Left cardiac atrium (tissue), 4 donors: ENCODE measurements at places on chromosomes 16 and 17. TPM values are rescaled to one million over a fixed set of nuclear protein-coding genes. Genes with fewer than 3 reads are reported as not detected.

The RNF151 gene
- not detected for total RNA-seq

The NPB gene
- total RNA-seq = 0.24 TPM

The CD300H gene
- not detected for total RNA-seq

The DRC3 gene
- 2.0 TPM for total RNA-seq

The PRAC1 gene
- total RNA-seq = not detected

The FLOT2 gene
- 89.9 TPM for total RNA-seq

The MYOCD gene
- total RNA-seq = 36.0 TPM

The MMP25 gene
- 1.5 TPM for total RNA-seq

The TBC1D3B gene
- total RNA-seq = 3.9 TPM

The PCYT2 gene
- 22.2 TPM for total RNA-seq

DNA sequence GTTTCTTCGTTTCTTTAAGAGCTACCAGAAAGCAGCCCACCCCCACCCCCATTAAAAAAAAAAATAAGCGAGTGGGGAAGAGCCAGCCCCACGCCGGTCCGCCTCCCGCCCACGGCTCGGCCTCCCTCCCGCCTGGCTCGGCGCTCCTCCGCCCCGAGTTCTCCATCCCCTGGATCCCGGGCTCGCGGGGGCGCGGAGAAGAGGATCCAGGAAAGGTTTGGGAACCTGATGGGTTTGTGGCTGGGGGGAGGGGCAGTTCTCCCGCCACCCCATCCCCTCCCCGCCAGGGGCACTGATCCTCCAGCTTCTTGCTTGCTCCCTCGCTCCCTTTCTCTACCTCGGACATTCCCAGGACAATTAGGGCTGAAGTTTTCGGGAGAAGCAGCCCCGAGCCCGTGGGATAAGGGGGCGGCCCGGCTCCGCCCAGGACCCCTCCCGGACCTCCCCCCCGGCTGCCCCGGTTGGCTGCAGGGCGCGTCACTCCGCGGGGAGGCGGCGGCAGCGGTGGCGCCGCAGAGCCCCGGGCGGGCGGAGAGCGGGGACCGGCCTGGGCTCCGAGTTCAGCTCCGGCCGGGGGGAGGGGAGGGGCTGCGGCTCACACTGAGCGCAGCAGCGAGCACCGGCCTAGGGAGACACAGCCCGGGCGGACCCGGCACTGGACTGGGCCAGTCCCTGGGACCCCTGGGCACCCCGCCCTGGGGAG lies 1.0 kb upstream of the SALL1 start:
- DNase-seq = peak; percentile 84

DNA sequence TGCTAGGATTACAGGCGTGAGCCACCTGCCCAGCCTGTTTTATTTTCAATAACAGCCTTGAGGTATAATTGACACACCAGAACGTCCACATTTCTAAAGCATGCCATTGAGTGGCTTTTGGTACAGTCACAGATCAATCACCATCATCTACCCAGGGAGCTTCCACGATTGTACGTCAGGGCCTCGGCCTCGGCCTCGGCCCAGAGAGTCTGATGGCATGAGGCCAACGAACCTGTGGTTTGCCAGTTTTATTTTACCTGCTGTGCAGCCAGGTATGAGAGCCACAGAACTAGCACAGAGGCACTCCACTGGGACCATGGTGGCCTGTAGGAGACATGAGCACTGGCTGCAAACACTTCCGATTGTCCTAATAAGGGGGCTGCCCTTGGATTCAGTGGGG lies 8.3 kb downstream of the UBALD1 start:
- no peak for DNase-seq

GRCh38 chr17:48374650-48375230 lies 55.3 kb downstream of the SKAP1 start:
- DNase-seq = no peak

DNA sequence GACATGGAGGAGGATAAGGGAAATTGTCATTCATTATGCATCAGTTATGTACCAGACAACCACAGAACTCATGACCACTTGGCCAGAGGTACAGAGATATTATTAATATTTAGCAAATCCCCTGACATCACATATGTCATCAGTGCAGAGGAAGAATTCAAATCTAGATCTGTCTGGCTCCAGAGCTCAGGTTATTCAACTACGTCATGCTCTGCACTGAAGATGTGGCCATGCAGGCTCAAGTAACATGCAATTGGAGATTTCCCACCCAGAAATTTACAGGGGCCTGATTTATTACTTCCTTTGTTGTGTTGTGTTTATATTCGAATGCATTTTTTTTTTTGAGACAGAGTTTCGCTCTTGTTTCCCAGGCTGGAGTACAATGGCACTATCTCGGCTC lies 224.3 kb downstream of the HS3ST4 start:
- DNase-seq = no peak

GRCh38 chr17:13495423-13495822 lies 106.3 kb downstream of the HS3ST3A1 start:
- no peak for DNase-seq

DNA sequence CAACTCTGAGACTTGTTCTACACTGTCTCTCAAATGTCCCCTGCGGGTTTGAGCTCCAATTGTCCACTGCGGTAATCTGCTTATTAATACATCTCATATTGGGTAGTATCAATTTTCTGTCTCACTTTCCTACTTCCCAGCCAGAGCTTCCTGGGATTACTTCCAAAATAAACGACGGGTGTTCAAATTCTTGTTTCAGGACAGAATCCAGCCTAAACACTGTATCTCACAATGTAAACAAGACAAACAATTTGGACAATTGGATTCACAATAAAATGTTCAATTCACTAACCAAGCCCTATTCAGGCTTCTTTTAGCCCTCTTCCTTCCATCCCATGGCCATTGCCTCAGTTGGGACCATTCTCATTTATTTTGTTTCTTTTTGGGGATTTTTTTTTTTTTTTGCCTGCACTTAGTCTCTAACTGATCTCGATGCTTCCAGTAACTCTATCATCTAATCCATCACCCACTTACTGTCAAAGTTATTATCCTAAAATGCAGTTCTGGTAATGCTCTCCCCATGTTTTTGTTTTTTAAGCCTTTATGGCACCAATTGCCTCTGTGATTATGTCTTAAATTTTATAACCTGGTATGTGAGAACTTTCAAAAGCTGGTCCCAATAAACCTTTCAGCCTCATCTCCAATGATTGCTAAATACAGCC lies 2.0 kb upstream of the VAT1L start:
- DNase-seq = no peak

GRCh38 chr17:38658741-38659345 lies 15.9 kb downstream of the EPOP start:
- DNase-seq = peak; percentile 32

GRCh38 chr16:60107437-60107836 lies 1373.3 kb upstream of the GOT2 start:
- DNase-seq = no peak

DNA sequence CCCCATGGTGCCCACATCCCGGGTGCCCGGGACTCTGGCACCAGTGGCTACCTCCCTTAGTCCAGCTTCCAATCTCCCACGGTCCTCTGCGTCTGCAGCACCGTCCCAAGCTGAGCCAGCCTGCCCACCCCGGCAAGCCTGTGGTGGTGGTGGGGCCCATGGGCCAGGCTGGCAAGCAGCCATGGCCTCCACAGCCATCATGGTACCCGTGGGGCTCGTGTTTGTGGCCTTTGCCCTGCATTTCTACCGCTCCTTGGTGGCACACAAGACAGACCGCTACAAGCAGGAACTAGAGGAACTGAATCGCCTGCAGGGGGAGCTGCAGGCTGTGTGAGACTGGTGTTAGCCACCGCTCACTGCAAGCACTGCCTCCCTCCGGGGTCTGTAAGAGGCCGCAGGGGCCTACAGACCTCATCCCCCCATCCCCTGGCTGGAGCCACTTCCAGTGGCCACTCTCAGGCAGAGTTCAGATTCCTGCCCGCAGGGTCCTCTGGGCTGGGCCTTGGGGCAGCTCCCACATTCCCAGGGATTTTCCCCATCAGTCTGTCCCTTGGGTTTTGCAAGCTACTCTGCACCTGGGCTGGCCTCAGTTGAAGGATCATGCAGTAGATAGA lies 3.9 kb upstream of the SETD1A start:
- peak; percentile 73 for DNase-seq

GRCh38 chr16:23771027-23771426 lies 16.2 kb downstream of the CHP2 start:
- DNase-seq = no peak

GRCh38 chr16:88628512-88628974 lies 9.8 kb upstream of the IL17C start:
- DNase-seq = peak; percentile 58

- DNase-seq = no peak
These were observed 41.3 kb downstream of the USP31 start for GRCh38 chr16:23107936-23108335.

DNA sequence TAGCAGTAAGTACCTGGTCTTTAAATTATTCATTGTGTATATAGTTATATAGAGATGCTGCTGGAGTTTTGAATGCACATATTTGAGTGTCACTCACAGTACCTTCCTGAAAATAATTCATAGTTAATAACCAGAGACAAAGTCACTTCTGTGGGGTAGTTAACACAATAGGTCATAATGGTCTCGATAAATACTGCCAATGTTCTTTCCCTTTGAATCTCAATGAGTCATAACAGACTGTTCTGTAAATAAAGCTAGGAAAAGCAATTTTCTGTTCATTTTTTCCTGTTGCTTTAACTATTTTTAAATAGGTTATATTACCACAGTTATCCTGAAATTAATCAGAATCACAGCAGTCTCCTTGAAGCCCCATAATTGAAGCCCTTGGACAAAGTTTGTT lies 87.2 kb downstream of the MAP2K4 start:
- DNase-seq = no peak

GRCh38 chr16:56310690-56311089 lies 114.7 kb downstream of the AMFR start:
- no peak for DNase-seq

GRCh38 chr16:1460602-1461138 lies 14.2 kb downstream of the CLCN7 start:
- DNase-seq = no peak

DNA sequence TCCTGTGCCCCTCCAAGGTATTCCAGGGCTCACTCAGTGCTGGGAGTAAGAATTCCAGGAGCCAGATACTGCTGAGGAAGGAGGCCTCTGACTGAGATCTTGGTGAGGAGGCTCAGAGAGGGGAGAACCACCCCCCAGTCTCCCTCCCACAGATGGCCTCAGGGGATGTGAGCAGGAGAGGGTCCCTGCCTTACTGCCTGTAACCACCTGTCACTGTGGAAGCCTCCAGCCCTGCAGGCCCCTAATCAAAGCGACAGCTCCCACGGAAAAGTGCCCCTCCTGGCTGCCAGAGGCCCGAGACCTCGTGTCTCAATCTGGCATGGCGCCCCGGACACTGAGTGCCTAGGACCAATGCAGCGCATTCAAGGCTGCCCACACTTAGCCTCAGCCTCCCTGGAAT lies 7.7 kb upstream of the C17orf113 start:
- no peak for DNase-seq

DNA sequence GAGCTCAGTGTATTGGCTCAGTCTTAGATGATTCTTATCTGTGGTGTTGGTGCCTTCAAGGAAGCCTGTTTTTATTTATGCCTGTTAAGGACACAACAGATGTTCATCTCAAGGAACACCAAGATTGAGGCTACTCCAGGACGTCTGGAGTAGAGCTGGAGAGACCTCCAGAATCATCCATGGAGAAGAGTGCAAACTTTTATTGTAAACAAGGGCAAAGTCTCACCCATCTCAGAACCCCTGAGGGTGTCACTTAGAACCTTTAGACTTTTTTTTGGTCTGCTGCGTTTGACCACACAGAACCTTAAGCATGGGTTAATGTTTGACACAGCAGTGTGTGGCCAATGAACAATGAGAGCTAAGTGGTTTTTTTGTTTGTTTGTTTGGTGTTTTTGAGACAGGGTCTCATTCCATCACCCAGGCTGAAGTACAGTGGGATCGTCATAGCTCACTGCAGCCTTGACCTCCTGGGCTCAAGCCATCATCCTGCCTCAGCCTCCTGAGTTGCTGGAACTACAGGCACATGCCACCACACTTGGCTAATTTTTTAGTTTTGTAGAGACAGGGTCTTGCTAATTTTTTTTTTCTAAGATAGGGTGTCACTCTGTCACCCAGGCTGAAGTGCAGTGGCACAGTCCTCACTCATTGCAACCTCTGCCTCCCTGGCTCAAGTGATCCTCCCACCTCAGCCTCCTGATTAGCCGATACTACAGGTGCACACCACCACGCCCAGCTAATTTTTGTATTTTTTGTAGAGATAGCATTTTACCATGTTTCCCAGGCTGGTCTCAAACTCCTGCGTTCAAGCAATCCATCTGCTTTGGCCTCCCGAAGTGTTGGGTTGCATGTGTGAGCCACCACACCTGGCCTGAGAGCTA lies 16.3 kb downstream of the SLC47A1 start:
- DNase-seq = no peak

GRCh38 chr16:23394141-23394831 lies 58.7 kb downstream of the COG7 start:
- no peak for DNase-seq

DNA sequence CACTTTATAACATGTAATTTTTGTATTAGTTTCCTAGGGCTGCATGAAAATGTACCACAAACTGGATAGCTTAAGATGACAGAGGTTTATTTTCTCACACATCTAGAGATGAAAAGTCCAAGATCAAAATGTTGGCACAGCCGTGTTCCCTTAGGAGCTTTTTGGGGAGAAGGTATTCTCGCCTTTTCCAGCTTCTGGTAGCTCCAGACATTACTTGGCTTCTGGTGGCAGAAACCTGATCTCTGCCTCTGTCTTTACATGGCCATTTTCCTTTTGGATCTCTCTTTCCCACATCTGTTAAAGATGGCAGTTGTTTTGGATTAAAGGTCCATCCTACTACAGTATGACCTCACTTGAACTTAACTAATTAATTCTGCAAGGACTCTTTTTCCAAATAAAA lies 885.7 kb upstream of the CDH8 start:
- no peak for DNase-seq

- DNase-seq = no peak
These were observed 24.9 kb downstream of the ITGB3 start for GRCh38 chr17:47278561-47278960.

GRCh38 chr17:19986941-19987861 lies 9.6 kb upstream of the AKAP10 start:
- DNase-seq = no peak

DNA sequence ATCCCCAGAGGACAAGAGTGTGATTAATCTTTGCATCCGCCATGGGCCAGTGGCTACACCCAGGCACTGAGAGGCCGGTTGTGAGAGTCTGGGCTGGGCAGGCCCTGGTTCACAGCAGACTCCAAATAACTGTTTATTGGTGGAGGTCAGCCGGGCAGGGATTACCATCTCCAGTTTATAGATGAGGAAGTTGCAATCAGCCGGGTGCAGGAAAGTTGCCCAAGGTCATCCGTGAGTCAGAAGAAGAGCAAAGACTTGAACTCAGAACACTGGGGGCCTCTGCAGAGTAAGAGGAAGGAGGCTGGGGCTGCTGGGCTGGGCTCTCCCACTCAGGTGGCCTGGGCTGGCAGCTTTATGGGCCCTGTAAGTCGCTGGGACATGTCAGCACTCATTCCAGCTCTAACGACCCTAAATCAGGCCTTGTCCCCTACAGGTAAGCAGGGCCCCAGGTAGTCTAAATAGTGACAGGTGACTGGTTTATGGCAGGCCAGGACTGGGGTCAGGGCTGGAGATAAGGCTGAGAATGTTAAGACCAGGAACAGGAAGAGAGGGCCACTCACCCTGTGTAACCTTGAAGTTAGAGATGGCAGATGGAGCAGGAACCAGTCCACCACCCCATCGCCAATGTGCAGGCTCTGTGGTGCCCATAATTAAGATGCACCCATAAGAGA lies 2.1 kb upstream of the CA4 start:
- peak; percentile 20 for DNase-seq
